Naive B cell (primary cell): ENCODE measurements at places on chromosomes 7 and 10.
A peak's percentile ranks its signal among the peaks of the same experiment; 100 is the strongest.

- no peak for DNase-seq
Observed at GRCh38 chr10:17905491-17905890, 46.2 kb upstream of the SLC39A12 start.

GRCh38 chr7:155738652-155739537, 73.4 kb downstream of the SHH start:
- DNase-seq, result peak; percentile 58

- DNase-seq, result no peak
Observed at GRCh38 chr7:103630318-103630717, 184.3 kb upstream of the SLC26A5 start.

GRCh38 chr7:143884969-143885559, 16.9 kb downstream of the TCAF1 start:
- no peak for DNase-seq

DNA sequence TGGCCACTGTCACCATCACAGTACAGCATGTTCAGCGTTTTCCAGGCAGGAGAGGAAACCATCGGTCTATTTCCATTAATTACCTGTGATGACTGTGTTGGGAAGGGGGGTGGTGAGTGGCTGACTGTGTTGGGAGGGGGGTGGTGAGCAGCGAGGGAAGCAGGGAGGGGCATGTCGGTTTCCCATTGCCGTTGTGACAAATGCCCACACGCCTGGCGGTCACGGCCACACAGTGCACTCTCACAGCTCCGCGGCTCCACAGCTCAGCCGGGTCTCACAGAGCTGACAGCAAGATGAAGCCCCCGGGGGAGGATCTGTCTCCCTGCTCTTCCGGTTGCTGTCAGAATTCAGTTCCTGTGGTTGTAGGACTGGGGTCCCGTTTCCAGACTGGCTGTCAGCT, 39.0 kb downstream of the AP5Z1 start:
- DNase-seq, result no peak

- DNase-seq, result no peak
Observed at GRCh38 chr7:39094731-39095130, 117.0 kb downstream of the POU6F2 start.

DNA sequence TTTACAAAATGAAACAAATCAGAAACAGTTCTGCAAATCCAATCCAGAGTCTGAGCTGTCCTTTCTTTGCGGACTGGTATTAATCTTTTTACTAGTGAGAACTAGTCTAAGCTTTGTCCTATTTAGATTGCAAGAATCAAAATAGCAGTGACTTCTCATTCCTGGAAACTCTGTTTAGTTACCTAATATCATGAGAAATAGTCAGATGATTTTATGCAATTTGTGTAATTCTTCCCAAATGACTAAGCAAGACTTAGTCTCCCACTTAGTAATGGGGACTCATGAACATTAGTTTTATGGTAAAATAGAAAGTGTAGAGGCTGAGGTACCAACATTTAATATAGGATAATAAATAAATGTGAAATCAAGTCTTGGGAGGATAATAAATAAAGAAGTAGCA, 341.3 kb downstream of the DNAJB9 start:
- no peak for DNase-seq

DNA sequence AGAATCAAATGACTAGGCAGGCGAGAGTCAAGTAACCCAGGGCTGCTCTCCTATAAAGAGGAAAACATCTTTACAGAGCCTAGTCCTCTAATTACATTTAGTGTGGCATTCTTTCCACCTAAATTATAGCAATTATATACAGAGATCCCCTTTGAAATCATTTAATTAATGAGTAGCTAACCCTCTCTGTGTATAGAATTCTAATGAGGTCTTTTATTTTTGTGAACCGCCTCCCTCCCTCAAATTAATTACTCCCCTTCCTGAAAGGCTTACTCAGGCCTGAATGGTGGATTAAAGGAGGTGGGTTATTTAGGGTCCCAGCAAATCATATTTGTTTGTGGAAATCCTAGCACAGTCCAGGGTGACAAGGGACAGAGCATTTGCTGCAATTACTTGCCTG, 551.8 kb downstream of the SORCS3 start:
- DNase-seq, result no peak

DNA sequence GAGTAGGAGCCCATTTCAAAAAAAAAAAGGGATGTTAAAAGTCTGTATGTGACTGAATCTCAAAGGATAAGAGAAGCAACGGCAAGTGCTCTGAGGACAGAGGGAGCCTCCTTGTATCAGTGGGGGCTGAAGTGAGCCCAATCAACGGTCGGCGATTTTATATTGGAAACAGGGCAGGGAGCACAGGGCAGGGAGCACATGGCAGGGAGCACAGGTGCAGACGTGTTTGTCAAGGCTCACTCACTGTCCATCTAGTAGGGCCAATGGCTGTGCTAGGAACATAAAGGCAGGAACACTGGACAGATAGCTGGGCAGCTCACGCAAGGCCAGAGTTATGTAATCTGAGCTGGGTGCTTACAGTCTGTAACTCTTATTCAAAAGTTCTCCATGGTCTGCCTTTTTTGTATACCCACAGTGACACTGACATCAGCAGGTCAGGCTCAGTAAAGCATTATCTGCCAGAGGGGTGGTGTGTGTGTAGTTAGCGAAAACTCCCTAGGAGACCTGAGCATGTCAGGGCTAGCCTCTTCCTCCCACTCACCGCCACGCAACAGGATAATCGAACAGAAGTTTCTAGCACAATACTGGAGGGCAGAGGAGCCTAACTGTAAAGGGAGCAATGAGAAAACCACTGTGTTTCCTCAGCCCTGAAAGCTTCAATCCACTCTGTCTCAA, 15.4 kb downstream of the AKR1B1 start:
- no peak for DNase-seq

- no peak for DNase-seq
Observed at GRCh38 chr10:28761084-28761846, 83.9 kb downstream of the BAMBI start.

- DNase-seq, result no peak
Observed at GRCh38 chr7:1071731-1072254, 16.1 kb upstream of the GPER1 start.

DNA sequence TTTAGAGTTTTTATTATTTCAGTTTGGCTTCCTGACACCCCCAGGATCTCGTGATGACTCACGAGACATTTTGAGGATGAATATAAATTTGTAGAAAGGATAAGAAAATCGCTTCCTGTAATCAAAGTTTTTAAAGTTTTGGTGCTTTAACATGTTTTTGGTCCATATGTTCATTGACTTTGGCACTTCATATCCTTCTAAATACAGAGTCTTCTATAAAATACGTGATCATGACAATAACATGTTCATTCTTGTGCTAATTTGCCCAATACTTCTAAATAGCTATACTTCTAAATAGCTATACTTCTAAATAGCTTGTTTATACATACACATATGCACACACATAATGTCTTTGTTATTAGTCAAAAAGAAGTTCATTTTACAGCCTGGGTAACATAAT, 341.9 kb downstream of the PLXDC2 start:
- no peak for DNase-seq

GRCh38 chr10:76191336-76191735, 759.9 kb downstream of the LRMDA start:
- no peak for DNase-seq

DNA sequence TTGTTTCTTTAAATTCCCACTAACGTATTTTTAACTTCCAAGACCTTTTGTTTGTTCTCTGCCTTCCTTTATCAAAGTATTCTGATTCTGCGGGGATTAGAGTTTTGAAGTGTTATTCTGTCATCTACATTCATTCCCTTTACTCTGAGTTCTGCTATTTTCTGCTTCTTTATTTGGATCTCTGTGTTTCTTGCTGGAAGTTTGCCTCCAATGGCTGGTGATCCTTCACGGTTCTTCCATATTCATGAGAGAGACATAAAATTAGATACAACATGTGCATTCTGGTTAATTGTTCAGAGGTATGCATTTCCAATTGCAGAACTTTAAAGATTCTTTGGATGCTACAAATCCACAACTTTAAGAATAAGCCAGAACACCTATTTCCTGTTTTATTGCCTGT, 244.7 kb upstream of the ADARB2 start:
- no peak for DNase-seq

DNA sequence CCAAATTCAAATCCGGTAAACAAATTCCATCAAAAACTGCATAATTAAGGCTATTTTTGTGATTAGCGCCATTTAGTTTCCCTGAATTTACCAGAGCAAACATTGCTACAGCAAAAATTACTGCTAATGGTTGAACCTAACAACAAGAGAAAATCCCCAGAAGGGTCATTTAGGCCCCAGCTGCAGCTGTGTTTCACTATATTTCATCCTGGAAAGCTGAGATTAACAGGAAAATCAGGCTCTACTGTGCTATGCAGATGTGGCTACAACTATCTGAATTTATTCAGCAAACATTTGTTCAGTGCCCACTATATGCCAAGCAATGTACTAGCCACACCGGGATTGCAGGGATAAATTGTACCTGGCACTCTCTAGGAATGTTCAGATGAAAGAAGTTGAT, 104.0 kb downstream of the PON1 start:
- DNase-seq, result no peak

DNA sequence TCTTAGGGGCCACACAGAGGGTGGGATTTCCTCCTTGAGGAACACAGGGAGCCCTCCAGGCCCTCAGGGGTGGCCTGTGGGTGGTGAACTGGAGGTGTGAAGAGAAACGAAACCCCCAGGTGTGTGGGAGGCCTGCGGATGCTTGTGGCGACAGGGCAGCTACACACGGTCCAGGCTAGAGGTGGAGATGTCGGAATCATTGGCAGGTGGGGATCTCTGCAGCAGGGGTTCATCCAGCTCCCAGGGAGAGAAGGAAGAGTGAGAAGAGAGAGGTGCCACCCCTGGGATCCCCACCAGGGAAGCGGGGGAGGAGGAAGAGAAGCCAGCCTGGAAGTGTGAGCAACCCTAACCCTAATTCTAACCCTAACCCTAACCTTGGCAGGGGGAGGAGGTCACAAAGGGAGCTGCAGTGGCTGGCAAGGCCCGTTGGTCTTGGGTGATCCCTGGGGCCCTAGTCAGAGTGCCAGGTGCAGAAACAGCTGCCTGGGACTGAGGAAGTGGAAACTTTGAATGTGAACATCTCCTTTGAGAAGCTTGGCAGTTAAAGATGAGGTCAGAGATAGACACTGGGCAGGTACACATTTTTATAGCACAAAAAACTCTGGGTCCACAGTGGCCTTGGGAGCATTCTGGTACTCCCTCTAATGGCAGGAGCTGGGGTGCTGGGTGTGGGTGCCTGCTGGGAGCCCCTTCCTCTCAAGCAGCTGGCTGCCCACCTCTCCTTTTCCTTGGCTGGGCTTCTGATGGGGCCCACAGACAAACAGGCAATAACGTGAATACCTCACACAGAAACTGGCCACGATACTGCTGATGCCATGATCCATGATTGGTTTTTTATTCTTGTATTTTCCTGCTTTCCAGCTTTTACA, 6.8 kb upstream of the AEBP1 start:
- peak; percentile 69 for DNase-seq

DNA sequence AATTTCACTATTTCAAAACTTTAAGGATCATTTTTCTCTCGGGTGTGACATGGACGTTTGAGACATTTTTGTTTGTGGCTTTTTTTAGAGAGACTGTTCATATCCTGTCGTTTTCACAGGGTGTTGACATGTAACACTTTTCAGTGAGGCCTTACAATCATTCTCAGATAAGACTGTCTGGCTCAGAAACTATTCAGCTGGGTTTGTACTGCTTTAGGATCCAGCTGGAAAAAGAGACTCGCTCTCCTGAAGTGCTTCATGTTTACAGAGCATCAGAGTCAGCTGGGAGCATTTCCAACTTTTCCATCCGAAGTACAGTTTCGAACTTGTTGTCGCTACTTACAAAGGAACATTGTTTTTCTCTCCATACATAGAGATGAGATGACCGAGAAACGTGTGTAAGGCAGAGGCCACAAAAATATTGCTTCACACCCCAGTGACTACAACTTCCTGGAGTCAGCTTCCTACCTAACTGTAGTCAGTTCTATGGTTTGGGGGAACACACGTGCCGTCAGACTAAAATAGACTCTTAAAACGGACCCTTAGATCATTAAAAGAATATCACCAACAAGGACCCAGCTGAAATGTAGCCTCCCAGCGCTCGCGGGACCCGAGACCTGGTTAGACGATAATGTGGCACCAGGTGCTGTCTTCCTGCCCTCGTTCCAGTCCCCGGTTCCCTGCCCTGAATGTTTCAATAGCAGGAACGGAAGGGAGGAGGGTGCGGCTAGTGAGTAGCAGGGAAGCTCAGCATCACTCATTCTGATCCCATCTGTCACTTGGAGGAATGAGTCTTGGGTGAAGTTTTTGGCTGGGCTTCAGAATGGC, 78.0 kb downstream of the MKI67 start:
- DNase-seq, result peak; percentile 38

- DNase-seq, result no peak
Observed at GRCh38 chr7:92626281-92626809, 36.2 kb upstream of the FAM133B start.

- DNase-seq, result no peak
Observed at GRCh38 chr7:155792315-155792960, 19.8 kb downstream of the SHH start.

DNA sequence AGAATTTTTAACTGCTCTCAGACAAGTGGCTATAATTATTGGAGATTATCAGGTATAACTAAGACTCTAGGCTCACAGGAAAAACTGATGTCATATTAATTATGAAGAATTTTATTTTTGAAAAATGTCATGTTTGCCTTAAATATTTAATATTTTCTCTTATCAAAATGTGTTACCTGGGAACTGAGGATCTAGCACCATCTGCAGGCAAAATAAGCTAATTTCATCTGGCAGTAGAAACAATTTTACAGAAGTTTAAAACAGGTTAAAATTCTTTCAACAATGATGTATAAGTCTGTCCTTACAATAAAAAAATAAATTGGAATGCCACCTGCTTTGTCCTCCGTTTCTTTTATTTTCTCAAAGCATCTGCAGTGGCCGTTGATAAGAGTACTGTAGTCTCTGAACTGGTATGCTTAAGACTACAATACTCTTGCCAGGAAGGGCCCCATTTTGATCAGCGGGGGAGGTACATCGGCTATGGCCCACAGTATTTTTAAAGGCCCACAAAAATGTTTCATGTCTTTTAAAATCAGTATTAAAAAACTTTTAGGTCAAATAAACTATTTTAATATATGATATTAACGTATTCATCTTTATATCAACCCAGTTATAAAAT, 81.3 kb downstream of the VWDE start:
- peak; percentile 22 for DNase-seq

- DNase-seq, result no peak
Observed at GRCh38 chr10:61877887-61878739, 23.4 kb upstream of the ARID5B start.
